K562 (cell line): ENCODE measurements at places on chromosomes 3 and 15. TPM values are rescaled to one million over a fixed set of nuclear protein-coding genes. Genes with fewer than 3 reads are reported as not detected.

Gene CISH
- total RNA-seq, result 47.7 and 48.8 TPM in 2 replicates

Gene RBMS3
- 0.20 TPM in 2 replicates for total RNA-seq

- no peak for DNase-seq
Observed at GRCh38 chr3:53721187-53722119, 124.8 kb downstream of the CHDH start.

GRCh38 chr3:157300094-157300493 lies 136.6 kb upstream of the PTX3 start:
- no peak for DNase-seq

GRCh38 chr3:154842536-154842935 lies 237.6 kb upstream of the MME start:
- DNase-seq, result no peak

DNA sequence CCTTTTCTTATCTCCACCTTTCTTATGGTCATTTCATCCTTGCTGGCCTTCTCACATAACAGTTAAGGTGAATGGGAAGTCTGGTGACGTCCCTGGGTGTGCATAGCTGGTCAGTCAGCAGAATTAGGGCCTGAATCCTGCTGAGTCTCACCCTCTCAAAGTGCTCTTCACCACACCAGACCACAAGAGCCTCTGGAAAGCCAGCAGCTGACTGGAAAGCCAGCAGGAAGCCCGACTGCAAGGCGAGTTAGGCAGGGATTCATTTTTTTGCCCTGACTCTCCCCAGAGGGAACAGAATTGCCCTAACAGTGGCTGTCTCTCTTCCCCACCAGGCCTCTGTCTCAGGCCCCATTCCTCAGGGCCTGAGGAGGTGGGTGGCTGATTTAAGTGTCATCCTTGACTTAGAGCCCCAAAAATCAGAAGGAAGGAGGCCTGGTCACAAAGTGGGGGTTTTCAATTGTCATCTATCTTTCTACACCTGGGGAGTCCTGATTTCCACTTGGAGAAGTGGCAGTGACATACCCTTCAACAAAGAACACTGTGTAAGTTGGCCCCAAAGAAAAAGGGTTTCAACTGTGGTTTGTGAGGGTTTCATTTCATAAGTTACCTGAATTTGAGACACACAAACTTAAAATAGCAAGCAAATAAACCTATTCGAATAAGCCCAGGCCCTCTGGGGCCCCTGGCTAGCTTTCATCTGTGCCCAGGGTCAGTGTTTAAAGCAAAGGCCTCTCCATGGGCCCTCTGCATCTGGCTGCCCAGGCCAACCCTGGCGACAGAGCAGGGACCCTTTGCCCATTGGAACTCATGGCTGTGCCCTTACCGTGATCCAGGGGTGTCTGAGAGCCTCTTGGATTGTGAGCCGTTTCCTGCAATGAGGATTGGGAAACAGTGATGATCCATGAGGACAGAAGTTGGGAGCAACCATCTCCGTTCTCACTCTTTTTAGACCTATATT lies 90.5 kb upstream of the HERC1 start:
- DNase-seq, result no peak
